G401 (cell line): ENCODE measurements at places on chromosomes 12 and 14. TPM values are rescaled to one million over a fixed set of nuclear protein-coding genes. Genes with fewer than 3 reads are reported as not detected.

Gene PSME2
- 162 and 168 TPM in 2 replicates for total RNA-seq

Gene LGR5
- total RNA-seq, result not detected in 2 replicates

Gene IFNG-AS1
- total RNA-seq, result not detected in 2 replicates

Gene PDZRN4
- not detected in 2 replicates for total RNA-seq

Gene ANKRD33
- total RNA-seq, result not detected in 2 replicates

Gene MSI1
- total RNA-seq, result 6.3 and 24.6 TPM in 2 replicates

Gene VDR
- total RNA-seq, result 0.06 and 0.07 TPM in 2 replicates

Gene NKX2-8
- not detected in 2 replicates for total RNA-seq

Gene GLIPR1L1
- total RNA-seq, result not detected in 2 replicates

Gene PIANP
- 0.44 and 4.4 TPM in 2 replicates for total RNA-seq

Gene DHH
- total RNA-seq, result 0.06 TPM in 1 of 2 replicates, not detected in the other

Gene C12orf50
- not detected in 2 replicates for total RNA-seq

Gene ACSM4
- total RNA-seq, result not detected in 2 replicates

Gene SPTLC2
- 17.9 and 20.6 TPM in 2 replicates for total RNA-seq

Gene RIPK3
- total RNA-seq, result not detected in 2 replicates

Gene ADGRD1
- total RNA-seq, result 0.51 TPM in 1 of 2 replicates, not detected in the other
